ENCODE measurements at places on chromosomes 3 and 15. TPM values are rescaled to one million over a fixed set of nuclear protein-coding genes. Genes with fewer than 3 reads are reported as not detected.

The SENP8 gene
- 3.5 TPM for total RNA-seq

The TTLL13 gene
- total RNA-seq = not detected

The PAQR5 gene
- 0.22 TPM for total RNA-seq

The TMEM45A gene
- 237 TPM for total RNA-seq

The BNC1 gene
- total RNA-seq = not detected

The TRH gene
- total RNA-seq = not detected

The CRABP1 gene
- not detected for total RNA-seq

The GOLGA6L4 gene
- 1.6 TPM for total RNA-seq

The FANCD2OS gene
- not detected for total RNA-seq

The ATP13A3 gene
- total RNA-seq = 47.1 TPM

The IGDCC3 gene
- 7.1 TPM for total RNA-seq

The MAP1A gene
- total RNA-seq = 10.6 TPM

The TNFAIP8L3 gene
- total RNA-seq = not detected

The NANOGP8 gene
- total RNA-seq = not detected

The NFKBIZ gene
- total RNA-seq = 119 TPM

The AGBL1 gene
- not detected for total RNA-seq

The OR5H1 gene
- not detected for total RNA-seq

The PRTG gene
- total RNA-seq = 26.7 TPM

The NDN gene
- 42.9 TPM for total RNA-seq

The ANKRD34C gene
- total RNA-seq = under 0.01 TPM

The MME gene
- total RNA-seq = 86.5 TPM

The GPR171 gene
- not detected for total RNA-seq

The HES1 gene
- total RNA-seq = 1.6 TPM

The GOLGA8T gene
- not detected for total RNA-seq

The SLC24A5 gene
- not detected for total RNA-seq

The LTF gene
- not detected for total RNA-seq

The NRROS gene
- not detected for total RNA-seq

The TEX9 gene
- total RNA-seq = 2.6 TPM

The FHIT gene
- 5.1 TPM for total RNA-seq

The GNAT1 gene
- total RNA-seq = not detected

The CHRNA3 gene
- total RNA-seq = not detected

The ALG1L2 gene
- total RNA-seq = 0.65 TPM

The FAM3D gene
- total RNA-seq = not detected

The EFCAB12 gene
- total RNA-seq = under 0.01 TPM

The IP6K1 gene
- total RNA-seq = 31.4 TPM

The STRIT1 gene
- not detected for total RNA-seq

The PRR20G gene
- total RNA-seq = not detected

The PLSCR5 gene
- total RNA-seq = 98.5 TPM

The MESD gene
- total RNA-seq = 27.5 TPM

The NBEAL2 gene
- total RNA-seq = 36.7 TPM

The IQCF5 gene
- not detected for total RNA-seq

The SEMA6D gene
- 37.7 TPM for total RNA-seq

The P2RY1 gene
- total RNA-seq = under 0.01 TPM

The SQOR gene
- 3.9 TPM for total RNA-seq

The CFAP44 gene
- total RNA-seq = 7.5 TPM

The TMEM62 gene
- 3.8 TPM for total RNA-seq

The RAB6B gene
- under 0.01 TPM for total RNA-seq

The C15orf61 gene
- 4.9 TPM for total RNA-seq

The GABPB1 gene
- total RNA-seq = 32.4 TPM

Measured in placental epithelial cell (primary cell).